ENCODE measurements at places on chromosomes 7 and 10.

- no peak for DNase-seq
Observed at GRCh38 chr7:130723784-130724183, 10.2 kb downstream of the KLF14 start.

DNA sequence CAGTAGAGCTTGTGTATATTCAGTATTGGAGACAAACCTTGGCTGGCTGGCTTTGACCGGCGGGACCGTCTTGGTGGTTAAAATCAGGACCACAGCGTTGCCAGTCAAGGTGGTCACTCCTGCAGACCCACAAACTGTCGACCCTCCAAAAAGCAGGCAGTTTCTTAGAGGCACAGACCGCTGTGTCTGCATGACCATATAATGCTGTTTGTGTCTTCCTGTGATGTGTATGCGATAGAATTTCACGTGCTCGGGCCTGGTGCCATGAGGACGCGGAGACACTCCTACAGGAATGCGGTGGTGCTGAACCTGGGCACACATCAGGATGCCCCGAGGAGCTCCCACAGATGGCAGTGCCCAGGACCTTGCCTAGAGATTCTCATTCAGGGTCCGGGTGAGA lies 34.8 kb downstream of the BNIP3 start:
- DNase-seq: no peak

- DNase-seq: no peak
Observed at GRCh38 chr10:122243550-122243949, 27.5 kb upstream of the BTBD16 start.

DNA sequence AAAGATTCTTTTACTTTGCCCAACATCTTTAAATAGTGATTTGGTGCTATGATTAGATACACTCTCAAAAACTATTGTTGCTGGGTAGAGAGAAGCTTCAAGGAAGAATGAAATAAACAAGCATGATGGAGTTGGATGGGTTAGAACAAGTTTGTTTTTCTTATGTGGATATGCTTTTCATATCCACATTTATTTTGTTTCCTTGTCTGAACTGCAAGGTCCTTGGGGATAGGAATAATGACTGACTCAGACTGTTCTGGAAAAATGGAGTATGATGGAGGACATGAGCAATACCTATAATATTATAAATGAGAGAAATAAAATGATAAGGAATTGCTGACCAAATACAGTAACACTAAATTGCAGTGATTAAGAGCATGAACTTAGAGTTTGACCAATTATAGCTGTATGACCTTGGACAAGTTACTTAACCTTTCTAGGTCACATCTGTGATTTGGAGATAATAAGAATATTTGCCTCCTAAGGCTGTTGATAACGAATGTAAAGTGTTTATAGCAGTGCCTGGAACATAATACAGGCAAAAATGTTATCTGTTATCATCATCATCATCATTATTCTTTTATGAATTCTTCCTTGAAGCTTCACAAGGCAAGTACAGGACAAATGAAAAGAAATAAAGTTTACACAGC lies 847.5 kb downstream of the LRMDA start:
- no peak for DNase-seq

DNA sequence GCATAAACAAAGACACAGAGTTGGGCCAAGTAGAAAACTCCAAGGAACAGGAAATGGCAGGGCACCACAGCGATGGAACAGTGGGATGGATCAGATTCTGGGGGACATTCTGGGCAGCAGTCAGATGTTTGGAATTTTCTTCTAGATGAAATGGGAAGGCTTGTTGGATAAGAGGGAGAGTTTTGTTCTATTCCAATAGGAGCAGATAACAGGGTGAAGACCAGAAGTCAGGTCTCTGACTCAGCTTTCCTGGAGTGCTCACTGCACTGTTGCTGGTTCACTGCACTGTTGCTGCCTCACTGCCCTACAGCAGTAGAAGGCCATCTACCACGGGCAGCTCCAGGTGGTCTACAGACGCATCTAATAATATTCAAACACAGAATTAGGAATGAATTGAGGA lies 135.6 kb downstream of the ATE1 start:
- DNase-seq: no peak

DNA sequence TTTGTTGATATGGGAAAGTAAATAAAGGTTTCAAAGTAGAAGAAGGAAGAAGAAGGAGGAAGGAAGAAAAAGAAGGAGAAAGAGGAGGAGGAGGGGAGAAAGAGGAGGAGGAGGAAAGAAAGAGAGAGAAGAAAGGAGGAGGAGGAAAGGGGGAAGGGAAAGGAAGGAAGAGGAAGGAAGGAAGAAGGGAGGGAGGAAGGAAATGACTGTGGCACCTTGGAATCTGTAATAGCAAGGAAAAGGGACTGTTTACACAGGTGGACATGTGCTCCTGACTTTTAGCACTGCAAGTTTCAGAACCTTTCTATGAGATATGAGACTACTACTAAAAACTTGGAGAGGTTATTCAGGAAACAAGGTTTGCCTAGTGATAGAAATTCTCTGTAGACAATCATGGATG lies 153.2 kb downstream of the BTAF1 start:
- no peak for DNase-seq

Measured in dorsolateral prefrontal cortex (tissue), 122 donors.